Smooth muscle cell of the coronary artery (primary cell): ENCODE measurements at places on chromosomes 3 and 15. TPM values are rescaled to one million over a fixed set of nuclear protein-coding genes. Genes with fewer than 3 reads are reported as not detected.

The LRRC2 gene
- 2.0 and 4.7 TPM in 2 replicates for total RNA-seq

The GUCA1C gene
- total RNA-seq, result not detected in 2 replicates

The HESX1 gene
- 0.15 TPM in 1 of 2 replicates, not detected in the other for total RNA-seq

The SLC27A2 gene
- not detected in 2 replicates for total RNA-seq

The TLNRD1 gene
- 1.6 and 5.3 TPM in 2 replicates for total RNA-seq

The IGSF10 gene
- 0.15 and 18.5 TPM in 2 replicates for total RNA-seq

The FOXL2NB gene
- under 0.01 and 4.2 TPM in 2 replicates for total RNA-seq

The SCG3 gene
- total RNA-seq, result not detected in 2 replicates

The PLA2G4B gene
- total RNA-seq, result 0.53 and 1.6 TPM in 2 replicates

The CACNA2D3 gene
- 0.38 and 0.59 TPM in 2 replicates for total RNA-seq

The FGD5 gene
- total RNA-seq, result 1.3 and 3.8 TPM in 2 replicates

The TPRG1 gene
- total RNA-seq, result 0.15 and 8.9 TPM in 2 replicates

The KNSTRN gene
- total RNA-seq, result 10.5 and 27.1 TPM in 2 replicates

The TTLL13 gene
- total RNA-seq, result 0.12 TPM in 1 of 2 replicates, not detected in the other

The SGO1 gene
- 1.7 TPM in 1 of 2 replicates, not detected in the other for total RNA-seq

The DOCK3 gene
- total RNA-seq, result 0.12 and 0.15 TPM in 2 replicates

The SCN11A gene
- under 0.01 TPM in 1 of 2 replicates, not detected in the other for total RNA-seq

The GOLGA6L4 gene
- total RNA-seq, result 0.83 and 0.94 TPM in 2 replicates

The SSUH2 gene
- 0.12 TPM in 1 of 2 replicates, not detected in the other for total RNA-seq

The FANCD2OS gene
- total RNA-seq, result not detected in 2 replicates

The ZFYVE19 gene
- total RNA-seq, result 13.2 and 13.9 TPM in 2 replicates

The SPINK8 gene
- not detected in 2 replicates for total RNA-seq

The SNAPC5 gene
- total RNA-seq, result 20.0 and 46.8 TPM in 2 replicates
